Caki2 (cell line): ENCODE measurements at places on chromosomes 1 and 21. TPM values are rescaled to one million over a fixed set of nuclear protein-coding genes. Genes with fewer than 3 reads are reported as not detected.

GRCh38 chr1:64948905-64949833 is 17.2 kb downstream of the JAK1 start:
- DNase-seq, result no peak

DNA sequence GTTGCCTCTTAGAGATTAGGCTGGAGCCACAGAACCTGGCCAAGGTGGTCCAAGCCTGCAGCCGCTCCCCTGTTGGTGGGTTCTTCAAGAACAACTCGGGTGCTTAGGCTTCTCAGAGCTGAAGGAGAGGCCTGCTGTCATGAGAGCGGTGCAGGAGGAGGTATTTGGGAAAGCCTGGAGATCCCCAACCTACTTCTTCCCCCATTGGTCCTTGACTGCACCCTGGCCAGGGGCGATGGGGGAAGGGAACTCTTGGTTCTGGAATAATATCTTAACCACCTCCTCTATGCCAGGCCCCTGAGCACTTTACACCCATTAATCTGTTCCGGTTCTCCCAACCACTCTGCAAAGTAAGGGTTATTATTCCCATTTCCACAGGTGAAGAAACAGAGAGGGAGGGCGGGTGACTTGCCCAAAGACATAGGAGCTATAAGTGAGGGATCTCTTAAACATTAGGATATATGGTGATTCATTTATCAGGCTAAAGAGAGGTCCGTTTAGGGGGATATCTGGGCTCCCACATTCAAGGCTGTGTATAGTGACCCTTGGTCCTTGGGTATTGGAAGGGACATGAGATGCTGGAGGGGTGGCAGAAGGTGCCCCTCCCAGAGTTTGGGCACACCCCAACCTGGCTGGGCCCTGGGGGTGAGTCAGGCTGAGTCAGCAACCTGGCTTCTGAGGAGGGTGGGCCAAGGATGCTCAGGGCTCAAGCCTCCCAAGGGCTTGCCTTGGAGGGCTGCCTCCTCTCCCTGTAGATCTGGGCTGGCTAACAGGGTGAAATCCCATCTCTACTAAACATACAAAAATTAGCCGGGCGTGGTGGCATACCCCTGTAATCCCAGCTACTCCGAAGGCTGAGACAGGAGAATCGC is 5.2 kb downstream of the TRNP1 start:
- DNase-seq, result peak; percentile 65

- DNase-seq, result no peak
Measured at GRCh38 chr1:118110580-118110979, 74.4 kb downstream of the SPAG17 start.

GRCh38 chr1:212452323-212453155 is 19.8 kb downstream of the NENF start:
- DNase-seq, result no peak

- DNase-seq, result no peak
Measured at GRCh38 chr1:40739455-40740008, 44.1 kb upstream of the KCNQ4 start.

A3GALT2 gene
- not detected in 2 replicates for total RNA-seq

TRNP1 gene
- total RNA-seq, result 177 and 245 TPM in 2 replicates

GRCh38 chr1:65980237-65980636 is 187.5 kb downstream of the PDE4B start:
- DNase-seq, result no peak

DNA sequence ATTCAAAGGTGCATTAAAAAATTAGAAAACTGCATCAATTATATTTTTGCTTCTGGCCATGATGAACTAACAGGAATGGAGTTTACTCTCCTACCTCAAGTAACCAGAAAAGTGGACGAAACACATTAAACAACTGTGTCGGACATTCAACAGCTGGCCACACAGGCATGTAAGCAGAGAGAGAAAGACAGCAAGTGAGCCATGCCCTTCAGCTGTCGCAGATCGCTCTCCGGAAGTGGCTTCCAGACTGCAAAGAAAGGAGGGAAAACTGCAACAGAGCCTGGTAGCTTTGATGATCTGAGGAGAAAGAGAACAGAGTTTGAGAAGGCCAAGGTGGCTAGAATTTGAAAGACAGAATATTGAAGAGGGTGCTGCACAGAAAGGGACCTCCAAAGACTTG is 557.2 kb downstream of the MATN1 start:
- DNase-seq, result no peak

DNA sequence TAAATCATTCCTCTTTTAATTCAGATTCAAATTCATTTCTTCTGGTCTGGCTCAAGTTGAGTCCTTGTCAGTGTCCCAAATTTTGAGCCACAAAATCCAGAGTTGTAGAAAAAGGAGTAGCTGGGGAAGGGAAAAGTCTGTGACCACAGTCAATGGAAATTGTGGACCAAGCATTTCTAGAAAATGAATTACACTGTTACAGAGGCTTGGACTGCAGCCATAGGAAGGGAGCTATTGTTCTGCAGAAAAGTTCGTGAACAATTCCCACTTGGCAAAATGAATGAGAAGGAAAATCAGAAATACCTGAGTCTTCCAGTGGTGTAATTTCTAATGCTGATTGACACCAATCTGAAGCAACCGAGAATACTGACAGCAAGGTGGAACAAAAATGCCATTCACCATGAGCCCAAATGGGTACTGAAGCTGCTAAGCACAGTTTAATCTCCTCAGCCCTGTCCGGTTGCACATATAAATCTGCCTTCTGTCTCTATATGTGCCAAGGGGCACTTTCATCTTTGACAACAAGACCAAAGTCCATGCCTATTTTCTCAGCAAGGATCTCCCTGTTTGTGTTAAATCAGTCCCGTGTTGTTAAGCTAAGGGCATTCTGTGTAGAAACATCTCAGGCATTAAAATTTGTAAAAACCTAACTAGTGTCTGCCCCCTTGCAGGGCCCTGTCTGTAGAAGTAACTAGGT is 51.3 kb downstream of the TEX35 start:
- no peak for DNase-seq

DNA sequence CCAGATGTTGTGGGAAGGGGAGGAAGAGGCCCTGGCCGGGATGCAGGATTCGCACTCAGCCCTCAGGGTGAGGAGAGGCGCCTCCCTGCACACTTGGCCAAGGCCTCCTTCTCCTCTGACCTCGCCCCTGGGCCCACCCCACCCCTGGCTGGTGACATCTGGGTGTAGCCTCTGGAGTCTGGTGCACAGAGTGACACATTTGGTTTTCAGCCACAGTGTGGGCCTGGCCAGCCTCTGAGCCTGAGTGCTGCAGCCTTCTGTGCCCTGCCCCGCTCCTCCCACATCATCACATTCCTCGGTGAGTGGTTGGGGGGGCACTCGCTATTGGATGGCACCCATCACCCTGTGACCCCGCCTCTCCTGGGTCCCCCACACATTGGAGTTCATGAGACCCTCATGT is 45.8 kb downstream of the PRDM16 start:
- no peak for DNase-seq

GNAT2 gene
- total RNA-seq, result not detected in 2 replicates

PCBP3 gene
- not detected in 2 replicates for total RNA-seq

ZNF648 gene
- not detected in 2 replicates for total RNA-seq

DNA sequence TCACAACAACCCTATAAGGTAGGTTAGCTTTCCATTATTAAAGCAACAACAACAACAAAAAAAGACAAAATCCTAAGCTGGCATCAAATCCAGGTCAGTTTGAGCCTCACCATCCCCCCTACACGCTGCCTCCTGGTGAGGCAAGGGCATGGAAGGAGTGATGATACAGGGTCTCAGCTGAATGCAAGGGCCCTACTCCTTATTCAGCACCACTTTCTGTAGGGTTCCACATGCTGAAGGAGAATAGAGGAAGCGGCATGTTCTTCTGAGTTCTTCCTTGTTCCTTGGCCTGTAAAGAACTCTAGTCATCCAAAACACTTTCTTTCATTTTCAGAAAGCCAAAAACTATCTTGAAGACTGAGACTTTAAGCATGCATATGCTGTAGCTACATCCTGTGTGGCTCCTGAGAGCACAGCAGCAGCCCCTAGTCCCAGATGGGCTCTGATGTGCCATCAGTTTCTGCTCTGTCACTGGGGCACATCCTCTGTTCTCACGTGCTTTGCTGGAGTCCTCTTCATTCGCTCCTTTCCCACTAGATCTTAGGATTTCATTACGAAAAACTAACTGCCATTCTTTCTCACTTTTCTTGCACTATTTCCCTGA is 6.2 kb downstream of the ILDR2 start:
- DNase-seq, result no peak

DNA sequence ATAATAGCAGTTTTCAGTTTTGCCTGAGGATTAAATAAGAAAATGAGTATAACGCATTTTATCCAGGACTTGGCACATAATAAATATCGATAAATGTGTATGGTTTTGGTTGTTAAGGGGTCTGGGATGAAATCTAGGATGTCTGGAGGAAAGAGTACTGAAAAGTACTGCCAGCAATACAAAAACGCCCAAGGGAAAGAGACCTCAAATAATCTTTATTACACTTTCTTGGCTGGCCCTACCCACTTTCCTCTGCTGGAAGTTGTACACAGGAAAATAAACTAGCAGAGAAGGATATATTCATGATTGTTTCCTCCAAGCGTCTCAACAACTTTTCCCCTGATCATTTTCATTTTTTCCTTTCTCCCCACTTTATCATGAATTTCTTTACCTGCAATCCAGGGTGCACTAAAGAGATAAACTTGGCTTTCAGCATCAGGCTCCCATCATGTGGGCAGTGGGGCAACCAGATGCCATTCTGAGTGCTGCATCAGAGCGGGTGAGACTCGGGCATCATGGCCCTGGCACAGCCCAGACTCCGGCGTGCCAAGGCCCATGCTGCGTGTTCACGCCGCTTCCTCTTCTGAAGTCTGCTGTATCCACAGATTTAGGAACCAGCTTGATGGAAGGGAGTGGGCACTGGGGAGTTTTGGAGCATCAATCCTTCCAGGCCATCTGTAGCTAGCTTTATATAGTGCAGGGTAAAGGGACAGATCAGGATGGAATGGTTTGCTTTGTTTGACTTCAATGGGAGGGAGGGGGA is 35.8 kb upstream of the PLXNA2 start:
- DNase-seq, result no peak

GRCh38 chr1:74714429-74715235 is 18.2 kb downstream of the CRYZ start:
- no peak for DNase-seq

- DNase-seq, result no peak
Measured at GRCh38 chr1:57889676-57890320, 465.9 kb upstream of the DAB1 start.

GRCh38 chr1:17907999-17908398 is 152.9 kb downstream of the ACTL8 start:
- DNase-seq, result no peak

ALPL gene
- 0.14 and 1.9 TPM in 2 replicates for total RNA-seq

SPRTN gene
- total RNA-seq, result 2.4 and 4.0 TPM in 2 replicates

PLA2G2F gene
- not detected in 2 replicates for total RNA-seq

DNA sequence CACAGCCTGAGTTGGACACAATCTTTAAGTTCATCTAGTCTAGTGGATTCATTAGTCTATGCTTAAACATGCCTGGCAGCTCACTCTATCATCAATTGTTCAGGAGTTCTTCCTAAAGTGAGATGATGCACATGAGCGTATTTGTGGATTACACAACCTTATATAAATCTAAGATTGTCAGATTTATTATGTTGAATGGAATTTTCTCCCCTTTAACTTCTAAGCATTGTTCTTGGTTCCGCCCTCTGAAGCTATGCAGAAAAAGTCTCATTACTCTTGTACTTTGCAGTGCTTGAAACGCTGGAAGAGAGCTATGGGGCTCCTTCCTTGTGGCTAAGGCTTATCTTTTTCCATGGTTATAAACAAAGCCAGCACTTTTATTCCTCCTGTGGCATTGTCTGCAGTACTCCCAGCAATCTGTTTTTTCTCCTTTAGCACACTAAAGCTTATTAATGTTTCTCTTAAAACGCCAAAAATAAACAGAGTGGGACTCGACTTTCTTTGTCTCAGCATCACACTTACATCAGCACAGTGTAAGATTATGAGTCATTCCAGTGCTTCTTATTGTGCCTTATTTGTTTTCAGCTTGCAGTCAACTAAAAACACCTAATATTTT is 316.8 kb upstream of the CAMK1G start:
- no peak for DNase-seq

DNA sequence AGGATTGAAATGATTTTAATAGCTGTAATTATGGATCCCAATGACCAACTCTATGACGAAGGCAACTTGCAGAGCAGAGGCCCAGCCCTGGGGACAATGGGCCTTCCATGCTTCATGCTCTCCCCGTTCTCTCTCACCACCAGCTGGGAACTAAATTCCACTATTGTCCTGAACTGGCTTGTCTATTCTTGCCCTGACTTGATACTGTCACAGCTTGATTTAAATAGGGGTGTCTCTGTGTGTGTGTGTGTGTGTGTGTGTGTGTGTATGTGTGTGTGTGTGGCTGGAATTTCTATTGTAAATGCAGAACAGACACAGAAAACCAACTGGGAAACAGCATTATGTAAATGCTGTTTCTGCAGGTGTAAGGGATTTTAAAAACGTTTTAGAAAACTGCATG is 57.0 kb downstream of the SLC22A15 start:
- DNase-seq, result no peak

- DNase-seq, result no peak
Measured at GRCh38 chr1:56033321-56034037, 545.9 kb downstream of the PLPP3 start.

ELAPOR1 gene
- total RNA-seq, result 0.88 and 1.7 TPM in 2 replicates

DNA sequence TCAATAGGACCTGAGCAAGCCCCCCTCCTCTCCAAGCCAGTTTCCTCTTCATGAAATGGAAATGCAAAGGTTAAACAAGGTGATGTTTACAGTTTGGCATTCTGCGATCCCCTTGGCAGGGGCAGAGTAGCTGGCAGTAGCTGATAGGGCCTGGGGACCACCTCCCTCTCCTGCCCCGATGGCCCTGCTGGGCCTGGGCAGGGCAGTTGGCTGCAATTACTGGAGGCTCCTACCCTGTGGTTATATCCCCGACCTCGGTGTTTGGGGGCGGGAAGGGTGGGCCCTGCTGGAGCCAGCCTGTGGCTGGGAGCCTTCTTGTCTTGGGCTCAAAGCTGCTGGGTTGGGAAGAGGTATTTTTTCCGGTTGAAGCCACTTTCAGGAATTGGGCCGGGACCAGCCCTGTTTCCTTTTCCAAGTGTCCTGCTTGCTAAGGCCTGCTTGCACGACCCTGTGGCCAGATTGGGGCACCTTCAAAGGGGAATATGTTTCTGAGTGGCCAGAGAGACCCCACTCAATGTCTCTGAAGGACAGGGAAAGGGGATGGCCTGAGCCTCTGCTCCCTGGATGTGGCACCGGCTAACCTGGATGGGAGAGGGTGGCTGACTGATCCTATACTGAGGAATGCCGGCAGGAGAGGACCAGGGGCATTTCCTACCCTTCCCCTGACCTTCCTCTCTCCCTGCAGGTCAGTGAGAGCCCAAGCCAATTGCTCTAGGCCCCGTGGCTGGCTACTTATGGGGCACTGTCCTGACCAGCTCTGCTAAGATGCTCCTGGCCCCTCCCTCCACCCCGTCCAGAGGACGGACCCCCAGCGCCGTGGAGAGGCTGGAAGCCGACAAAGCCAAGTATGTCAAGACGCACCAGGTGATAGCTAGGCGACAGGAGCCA is 1.9 kb downstream of the FAM110D start:
- no peak for DNase-seq

DNA sequence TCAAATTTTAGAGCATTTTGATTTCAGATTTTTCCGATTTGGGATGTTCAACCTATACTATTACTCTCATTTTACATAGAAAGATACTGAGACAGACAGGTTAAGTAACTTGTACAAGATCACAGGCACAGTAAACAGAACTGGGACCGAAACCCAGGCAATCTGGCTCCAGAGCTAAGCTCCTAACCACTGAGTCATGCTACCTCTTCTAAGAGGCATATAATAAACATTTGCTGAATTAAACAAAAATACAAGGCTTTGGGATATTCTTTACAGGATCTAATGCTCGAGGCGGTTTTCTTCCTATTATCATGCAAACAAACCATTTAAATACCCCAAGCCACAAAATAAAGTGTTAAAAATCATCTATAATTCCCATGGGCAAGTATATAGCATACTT is 50.3 kb downstream of the MCOLN2 start:
- no peak for DNase-seq
